BJ (cell line): ENCODE measurements at places on chromosomes 11 and 22.

DNA sequence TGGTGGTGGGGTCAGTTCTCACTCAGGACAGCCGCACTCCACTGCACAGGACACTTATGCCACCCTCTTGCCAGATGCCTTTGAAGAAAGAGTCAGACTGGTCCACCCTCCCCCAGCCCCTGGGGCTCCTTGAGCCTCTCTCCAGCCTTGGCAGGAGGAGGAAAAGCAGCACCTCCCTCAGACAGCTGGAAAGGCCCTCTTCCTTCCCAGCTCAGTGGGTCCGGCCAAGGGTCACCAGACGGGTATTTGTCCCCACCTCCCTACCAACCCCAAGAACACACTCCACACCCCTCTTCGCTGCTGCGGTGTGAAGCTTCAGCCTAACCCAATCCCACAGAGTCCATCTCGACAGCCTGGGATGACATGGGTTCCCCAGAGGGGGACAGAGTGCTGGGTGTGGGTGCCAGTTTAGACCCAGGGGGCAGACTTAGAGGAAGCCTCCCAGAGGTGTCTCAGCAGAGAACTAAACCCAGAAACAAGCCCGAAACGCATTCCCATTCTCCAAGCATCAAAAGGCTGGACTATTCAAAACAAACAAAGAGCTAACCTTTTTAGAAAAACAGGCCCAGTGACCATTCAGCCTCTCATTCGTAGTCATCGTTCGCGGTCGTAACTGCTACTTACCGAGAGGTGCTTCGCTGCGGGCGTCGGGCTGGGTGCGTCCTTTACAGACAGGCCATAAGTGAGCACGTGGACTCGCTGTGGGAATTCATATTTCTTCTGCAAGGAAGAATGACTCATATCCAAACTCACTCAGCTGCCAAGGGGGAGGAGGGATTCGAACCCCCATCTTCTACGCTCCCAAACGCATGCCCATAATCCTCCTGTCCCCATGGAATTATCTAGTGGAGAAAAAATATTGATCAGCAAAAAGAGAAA, 57.5 kb upstream of the ANO1 start:
- DNase-seq = no peak

GRCh38 chr11:114426280-114426679, 13.0 kb upstream of the REXO2 start:
- DNase-seq = no peak

DNA sequence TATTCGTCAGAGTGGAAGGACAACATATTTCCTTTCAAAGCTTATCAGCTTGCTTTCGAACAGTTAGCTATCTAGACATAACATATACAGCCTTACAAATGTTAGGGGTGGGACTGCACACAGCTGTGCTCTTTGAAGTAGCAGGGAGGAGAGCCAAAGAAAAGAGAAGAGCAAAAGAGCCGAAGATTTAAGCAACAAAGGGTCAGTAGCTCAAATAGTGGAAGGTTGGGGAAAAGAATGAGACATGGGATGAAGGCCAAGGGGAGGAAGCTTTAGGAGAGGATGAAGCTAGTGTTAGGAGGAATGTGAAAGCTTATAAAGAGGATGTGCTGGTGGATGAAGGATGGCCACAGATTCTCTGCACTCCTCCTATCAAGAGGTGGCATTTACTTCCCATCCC, 31.8 kb upstream of the IGSF22 start:
- no peak for DNase-seq

GRCh38 chr22:37331034-37331428, 48.7 kb downstream of the CYTH4 start:
- DNase-seq = no peak

DNA sequence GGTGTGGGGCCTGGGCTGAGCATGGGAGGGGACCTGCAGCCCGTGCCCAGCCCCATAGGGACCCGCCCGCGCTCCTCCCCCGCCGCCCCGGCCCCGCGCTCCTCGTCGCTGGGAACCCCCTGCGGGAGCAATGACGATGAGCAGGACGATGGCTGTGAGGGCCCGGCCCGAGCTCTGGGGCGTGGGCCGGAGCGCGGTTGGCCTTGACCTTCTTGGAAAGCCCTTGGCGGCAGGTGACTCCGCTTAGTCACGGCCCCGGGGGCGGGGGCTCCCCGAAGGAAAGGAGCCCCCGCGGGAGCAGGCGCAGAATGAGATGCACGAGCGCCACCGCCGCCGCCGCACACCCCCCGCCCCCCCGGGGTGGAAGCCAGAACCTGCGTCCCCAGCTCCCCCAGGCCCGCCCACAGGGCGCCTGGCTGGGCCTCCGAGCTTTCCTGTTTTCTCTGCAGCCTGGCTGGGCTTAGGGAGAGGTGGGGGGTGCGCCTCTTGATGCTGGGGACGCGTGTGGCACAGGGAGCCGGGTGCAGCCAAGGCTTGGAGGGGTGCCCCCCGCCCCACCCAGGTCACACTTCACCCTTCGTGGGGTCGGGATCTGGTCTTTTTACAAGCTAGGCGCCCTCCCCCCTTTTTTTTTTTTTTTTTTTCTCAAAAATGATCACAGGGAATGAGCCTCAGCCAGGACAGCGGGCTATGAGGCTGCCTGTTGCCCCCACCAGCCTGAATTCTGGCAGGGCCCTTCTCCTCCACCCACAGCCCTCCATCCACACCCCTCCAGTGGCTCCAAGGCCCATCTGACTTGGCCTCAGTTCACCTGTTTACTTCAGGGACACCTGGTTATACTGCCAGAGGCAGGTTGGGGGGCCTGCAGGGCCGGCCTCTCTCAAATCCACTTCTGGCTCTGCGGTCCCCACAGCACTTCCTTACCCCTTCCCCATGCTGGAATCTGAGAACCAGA, 17.9 kb downstream of the CRELD2 start:
- peak; percentile 41 for DNase-seq

DNA sequence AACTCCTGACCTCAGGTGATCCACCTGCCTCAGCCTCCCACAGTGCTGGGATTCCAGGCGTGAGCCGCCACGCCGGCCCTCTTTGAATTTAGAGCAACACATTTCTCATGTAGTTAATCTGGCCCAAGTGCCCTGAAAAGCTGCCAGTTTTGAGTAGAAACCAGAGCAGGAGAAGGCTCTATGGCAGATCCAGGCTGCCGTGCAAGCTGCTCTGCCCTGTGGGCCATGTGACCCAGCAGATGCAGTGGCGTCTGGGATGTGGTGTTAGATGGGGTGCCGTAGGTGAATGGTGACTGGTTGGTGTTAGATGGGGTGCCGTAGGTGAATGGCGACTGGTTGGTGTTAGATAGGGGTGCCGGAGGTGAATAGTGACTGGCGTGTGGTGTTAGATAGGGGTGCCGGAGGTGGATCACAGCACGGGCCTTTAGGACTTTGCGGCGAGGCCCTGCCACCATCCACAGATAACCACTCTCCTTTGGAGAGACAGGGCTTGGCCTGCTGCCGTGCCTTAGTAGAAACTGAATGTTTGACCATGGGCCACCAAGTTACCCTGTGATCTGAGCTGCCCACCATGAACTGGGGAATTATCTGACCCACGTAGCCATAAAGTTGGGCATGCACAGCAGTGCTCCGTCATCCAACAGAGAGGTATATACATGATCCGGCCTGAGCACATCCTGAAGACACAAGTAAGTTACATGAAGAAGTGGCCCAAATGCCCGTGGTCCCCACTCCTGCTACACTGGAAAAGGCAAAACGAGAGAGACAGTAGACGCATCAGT, 32.7 kb downstream of the ASCL2 start:
- no peak for DNase-seq

DNA sequence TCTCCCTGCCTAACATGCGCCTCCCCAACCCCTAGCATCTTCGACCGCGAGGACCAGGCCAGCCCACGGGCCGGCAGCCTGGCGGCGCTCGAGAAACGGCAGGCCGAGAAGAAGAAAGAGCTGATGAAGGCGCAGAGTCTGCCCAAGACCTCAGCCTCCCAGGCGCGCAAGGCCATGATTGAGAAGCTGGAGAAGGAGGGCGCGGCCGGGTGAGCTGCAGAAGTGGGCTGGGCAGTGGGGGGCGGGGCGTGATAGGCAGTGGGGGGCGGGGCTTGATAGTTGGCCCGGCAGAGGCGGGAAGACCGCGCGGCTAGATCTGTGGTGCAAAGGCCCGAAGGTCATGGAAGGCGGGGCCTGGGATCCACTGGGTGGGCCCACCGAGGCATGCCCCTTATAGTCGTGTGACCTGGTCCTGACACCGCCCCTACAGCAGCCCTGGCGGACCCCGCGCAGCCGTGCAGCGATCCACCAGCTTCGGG, 8.7 kb downstream of the SELENOM start:
- no peak for DNase-seq

GRCh38 chr11:92916299-92916698, 53.2 kb upstream of the MTNR1B start:
- DNase-seq = no peak

DNA sequence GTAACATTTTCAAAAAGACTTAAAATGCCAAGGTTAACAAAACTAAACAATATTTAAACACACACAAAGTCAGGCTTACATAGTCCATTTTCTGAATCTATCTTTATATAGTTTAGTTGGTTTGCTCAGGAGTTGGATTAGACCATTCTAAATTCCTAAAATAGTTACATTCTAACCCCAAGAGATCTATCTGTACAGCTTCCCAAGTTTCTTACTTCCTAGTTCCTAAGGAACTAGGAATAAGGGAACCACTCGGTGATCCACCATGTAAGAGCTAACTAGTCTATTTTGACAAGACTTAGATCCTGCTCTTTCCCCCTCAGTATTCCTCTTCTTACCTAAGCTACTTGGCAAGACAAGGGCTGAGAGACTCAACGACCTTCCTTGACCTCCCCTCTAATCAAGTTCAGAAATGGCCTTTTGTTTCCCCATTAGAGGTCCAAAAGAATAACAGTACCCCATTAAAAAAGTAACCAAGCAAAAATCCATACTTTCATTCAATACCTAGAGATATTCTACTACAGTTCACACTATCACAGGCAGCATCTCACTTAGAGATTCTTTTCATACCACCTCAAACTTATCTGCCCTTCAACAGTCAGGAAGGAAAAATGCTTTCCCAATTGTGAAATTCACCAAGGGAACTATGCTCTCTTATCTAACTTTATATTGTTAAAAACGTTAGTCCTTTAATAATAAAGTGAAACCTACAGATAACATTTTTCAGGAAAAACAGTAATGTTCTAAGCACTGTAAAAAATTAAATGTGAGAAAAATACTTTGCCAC, 253.1 kb downstream of the TTC28 start:
- DNase-seq = no peak

DNA sequence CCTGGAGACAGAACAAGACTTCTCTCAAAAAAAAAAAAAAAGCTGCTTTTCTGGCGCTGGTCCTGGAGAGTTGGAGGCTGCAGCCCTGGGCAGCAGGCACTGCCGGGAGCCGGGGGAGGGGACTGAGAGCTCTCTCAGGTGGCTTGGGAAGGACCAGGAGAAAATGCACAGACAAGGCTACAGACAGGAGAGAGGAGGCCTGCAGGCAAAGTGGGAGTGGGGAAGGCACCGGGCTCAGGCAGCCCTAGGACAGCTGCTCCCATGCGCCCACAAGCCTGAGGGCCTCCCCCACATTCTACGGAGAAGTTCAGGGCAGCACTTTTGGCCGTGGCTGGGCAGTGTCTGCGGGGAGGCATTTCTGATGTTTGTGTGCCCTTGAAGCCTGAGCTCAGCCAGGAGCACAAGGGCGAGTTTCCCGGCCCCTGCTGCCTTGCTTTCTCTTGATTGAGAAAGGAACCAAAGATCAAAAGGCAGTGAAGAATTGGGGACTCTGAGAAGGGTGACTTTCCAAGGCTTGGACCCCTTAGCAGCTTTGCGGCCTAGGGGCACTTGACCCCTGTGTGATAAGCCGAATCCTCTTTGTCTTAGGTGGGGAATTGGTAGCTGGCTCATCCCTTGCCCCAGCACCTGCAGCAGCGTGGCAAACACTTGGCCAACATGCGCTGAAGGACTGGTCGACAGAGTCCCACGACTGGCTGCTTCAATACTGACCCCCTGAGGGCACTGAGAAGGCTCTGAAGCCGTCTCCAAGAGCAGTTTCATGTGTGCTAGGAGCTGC, 35.3 kb downstream of the PPM1F start:
- DNase-seq = no peak

DNA sequence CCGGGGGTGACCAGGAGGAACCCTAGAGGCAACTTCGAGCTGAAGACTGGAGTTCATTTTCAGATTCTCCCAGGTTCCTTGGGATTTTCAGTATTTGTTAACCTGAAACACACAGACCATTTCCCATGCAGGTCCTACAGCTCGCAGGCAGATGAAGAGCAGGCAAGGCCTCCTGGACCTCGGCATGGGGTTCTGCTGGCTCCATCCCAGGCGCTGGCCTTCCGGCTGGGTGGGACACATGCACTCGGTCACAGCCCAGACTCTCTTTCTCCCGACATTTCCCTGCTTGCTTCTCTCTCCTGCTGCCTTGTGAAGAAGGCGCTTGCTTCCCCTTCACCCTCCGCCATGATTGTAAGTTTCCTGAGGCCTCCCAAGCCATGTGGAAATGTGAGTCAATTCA, 15.4 kb upstream of the TTLL12 start:
- no peak for DNase-seq

- no peak for DNase-seq
Observed at GRCh38 chr11:110858547-110858921, 146.3 kb upstream of the ARHGAP20 start.

DNA sequence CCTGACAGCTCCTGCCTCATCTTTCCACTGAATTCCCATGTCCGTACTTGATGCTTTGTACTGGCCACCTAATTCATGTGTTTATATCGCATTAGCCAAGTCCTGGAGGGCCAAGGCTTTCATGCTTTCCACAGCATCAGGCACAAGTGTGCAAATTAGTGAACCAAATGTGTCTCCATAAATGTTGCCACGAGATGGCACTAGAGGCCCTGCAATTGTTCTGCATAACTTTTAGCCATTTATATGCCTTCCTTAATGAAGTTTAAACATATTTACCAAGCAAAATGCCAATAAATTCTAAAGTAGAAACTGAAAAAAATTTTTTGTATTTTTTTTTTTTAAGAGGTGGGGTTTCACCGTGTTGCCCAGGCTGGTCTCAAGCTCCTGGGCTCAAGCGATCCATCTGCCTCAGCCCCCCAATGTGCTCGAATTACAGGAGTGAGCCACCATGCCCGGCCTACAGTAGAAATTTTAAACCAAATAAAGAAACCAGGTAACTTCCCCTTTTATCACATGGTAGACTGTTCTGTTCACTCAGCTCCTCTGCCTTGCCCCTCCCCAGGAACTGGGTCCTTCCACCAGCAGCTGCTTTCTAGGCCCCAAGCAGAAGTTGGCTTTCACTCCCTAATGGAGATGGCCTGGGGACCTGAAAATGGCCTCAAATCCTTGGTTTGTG, 20.8 kb upstream of the IL18BP start:
- no peak for DNase-seq

DNA sequence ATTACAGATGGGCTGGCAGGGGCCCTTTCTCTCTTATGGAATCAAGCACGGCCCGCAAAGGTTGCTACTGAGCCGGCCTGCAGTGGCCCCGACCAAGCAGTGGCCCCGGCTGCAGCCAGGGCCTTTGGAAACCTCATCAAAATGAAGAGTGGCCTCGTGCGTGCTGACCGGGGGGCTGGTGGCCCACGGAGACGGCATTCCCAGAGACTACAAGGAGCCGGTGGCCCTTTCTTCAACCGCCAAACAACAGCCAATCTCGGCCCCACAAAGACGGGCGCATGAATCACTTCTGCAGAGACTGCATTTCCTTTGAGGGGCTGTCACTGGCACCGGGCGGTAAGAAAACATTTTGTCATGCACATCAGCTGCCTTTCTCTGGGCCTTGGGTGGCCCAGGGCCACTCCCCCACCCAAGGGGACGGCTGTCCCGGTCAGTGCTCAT, 43.1 kb upstream of the FGF3 start:
- no peak for DNase-seq
